Left kidney (tissue), 8 donors: ENCODE measurements at places on chromosomes 1 and 21.

DNA sequence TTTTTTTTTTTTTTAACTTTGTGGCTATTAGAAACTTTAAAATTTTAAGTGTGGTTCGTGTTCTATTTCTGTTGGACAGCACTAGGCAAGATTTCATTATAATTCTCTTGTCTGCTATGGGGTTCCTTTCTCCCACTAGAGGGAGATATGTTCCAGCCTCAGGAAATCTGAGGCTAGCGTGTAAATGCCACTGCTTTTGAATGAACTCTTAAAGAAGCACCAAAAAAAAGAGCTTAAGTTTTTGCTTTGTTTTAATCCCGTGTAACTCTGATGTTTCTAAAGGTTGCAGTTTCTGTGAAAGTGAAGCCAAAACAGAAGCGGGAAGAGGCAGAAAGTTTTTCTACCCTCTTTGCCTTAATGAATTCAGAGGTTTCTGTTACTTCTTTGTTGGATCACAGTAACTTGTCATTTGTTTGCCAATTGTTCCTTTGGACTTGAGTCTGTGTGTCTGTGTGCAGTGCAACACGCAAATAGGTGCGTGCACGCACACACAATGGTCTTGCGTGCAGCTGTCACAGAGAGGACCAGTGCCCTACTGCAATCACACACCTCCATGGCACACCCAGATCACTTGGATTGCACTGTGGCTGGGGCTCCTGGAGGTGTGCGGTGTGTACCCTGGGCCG lies 32.3 kb downstream of the HHAT start:
- no peak for DNase-seq

DNA sequence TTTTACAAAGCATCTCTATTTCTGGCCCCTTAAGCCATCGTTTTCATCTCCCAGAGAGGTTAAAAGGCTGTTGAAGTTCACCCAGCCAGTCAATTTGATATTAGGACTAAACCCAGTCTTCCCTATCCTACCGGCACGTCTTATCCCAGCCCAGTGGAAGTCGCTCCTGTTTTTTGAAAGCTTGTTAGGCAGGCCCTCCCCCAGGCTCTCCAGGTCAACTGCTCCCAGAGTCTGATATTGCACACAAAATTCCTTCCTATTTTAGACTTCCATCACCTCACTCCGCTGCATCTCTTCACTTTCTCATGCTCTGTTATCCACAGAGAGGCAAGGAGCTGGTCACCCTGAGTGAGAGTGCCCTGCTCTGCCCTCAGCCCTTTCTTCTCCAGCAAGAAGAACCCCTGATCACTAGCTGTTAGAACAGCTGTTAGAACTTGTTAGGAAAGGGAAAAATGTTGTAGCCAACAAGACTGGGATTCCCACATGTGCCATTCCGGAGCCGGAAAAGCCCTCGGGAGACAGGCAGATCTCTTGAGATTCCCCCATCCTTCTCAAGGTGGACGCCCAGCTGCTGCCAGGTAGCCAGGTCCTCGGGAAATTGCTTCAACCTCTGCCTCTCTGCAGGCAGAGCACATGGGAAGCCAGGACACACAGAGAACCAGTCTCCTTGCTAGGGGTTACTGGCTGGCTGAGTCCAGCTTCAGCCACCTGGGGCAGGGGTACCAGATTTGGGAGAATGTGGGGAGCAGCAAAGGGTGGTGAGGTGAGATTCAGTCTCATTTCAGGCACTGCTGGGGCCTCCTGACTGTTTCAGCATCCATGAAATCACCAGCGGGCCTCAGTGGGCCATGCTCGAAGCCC lies 25.7 kb downstream of the PLXNA2 start:
- DNase-seq, result no peak

- DNase-seq, result no peak
These were observed 60.5 kb upstream of the GJB5 start for GRCh38 chr1:34694383-34694782.

GRCh38 chr1:3846541-3846940 lies 10.5 kb downstream of the CEP104 start:
- DNase-seq, result no peak
